ENCODE measurements at places on chromosomes 7 and 10.

- no peak for DNase-seq
Observed at GRCh38 chr10:78584681-78585080, 484.1 kb upstream of the ZMIZ1 start.

- peak; percentile 40 for DNase-seq
Observed at GRCh38 chr7:128738570-128739047, 550 bp upstream of the CALU start.

DNA sequence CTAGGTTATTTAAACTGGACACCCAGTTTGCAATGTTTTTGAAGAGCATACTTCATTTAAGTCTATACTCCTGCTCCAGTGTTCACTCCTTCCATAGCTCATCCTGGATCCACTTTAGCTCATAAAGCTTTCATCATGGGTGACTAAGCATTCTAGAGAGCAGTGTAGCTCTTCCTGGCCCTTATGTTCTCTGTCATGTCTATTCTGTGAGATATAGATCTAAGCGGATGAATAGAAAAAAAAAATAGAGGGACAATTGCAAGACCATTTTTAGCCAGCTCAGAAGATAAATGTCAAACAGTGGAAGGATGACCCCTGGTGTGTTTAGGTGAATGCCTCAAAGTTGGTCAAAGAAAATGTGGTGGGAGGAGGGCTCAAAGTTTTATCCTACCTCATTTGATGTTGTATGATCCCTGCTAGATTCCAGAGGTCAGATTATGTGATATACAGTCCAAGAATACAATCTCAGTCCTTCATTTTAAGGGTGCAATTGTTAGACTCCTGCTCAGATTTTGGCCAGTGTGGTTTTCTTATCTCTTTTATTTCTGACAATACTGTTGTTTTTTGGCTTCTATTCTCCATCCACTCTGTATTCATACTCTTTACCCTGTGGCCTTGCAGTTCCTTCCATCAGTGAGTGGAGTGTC is 7.5 kb upstream of the HECW1 start:
- no peak for DNase-seq

- no peak for DNase-seq
Observed at GRCh38 chr7:44845451-44845850, 2.4 kb downstream of the H2AZ2 start.

DNA sequence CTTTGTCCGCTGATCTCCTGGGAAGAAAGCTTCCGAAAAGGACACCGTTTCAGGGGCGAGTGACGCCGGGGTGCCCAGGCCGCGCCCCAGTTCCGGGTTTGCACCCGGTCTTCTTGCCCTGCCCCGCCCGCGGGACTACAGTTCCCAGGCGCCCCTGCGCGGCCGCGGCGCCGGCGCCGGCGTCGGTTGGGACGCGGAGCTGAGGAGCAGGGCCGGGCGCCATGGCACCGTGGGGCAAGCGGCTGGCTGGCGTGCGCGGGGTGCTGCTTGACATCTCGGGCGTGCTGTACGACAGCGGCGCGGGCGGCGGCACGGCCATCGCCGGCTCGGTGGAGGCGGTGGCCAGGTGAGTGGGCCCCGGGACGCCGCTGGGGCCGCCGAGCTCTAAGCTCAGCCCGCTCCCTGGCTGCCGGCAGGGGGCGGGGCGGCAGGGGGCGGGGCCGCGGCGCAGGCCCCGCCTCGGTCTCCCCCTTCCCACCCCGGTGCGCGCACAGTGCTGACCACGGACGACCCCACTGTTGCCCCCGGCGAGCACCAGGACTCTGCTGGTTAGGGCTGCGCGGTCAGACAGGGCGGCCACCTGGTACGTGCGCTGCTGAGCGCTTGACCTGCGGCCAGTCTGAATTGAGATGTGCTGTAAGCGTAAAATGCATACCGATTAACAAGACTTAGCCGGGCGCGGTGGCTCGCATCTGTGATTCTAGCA is at the start of gene LHPP:
LHPP (plus strand) TSS at position 182 of the 706 bp plus-strand sequence; CDS start at position 222, 40 bp downstream.
- DNase-seq, result peak; percentile 88

DNA sequence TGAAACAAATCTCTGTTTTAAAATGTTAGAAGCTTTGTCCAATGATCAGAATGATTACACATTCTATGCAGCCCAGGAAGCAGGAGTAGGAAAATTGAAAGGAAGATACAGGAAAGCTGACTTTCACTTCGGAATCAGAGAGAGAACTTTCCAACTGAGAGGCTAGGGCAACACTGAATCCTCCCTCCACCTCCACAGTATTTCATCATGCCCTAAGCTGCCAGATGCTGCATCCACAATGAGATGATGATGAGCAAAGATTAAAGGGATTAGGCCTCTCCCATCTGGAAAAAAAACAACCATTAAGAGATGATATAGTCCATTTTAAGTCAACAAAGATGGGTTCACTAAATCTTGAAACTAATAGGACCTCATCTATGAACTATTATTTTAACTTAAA is 215.6 kb downstream of the GPR37 start:
- peak; percentile 60 for DNase-seq
